CD8-positive, alpha-beta memory T cell (primary cell): ENCODE measurements at places on chromosomes 12 and 14.

DNA sequence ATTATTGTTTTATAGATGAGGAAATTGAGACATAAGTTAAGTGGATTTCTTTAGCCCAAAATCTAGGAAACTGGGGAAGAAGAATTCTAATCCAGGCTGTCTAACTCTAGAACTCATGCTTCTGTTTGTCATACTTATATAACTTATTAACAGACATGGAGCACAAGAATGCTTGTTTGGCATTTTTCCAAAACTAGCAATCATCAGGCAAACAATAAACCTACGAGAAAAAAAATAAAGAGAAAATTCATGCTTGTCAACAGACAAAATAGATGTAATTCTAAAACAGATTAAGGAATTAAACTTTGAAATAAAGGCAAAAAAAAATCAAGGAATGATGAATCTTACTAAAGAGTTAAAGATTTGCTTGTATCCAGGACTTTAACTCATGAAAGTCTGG, 103.1 kb downstream of the METTL25 start:
- no peak for DNase-seq

- DNase-seq: no peak
These were observed 50.1 kb downstream of the PHLDA1 start for GRCh38 chr12:75981247-75982168.

DNA sequence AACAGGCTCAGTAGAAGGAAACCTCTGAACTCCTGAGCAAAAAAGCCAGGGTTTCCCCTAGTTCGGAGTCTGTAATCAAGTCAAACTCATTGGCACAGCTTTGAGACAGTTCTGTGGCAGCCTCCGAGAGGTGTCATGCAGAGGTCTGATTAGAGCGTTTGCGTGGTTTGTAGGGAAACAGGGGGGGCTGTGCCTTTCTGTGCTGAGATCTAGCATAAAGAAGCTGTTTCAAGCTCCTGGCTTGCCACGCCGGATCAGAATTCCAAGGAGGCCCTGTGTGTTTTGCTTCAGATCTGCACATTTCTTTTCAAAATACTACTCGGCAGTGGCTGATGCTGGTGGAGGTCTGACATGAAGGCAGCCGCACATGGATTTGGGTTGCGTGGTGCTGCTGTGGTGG, 1.7 kb downstream of the CABP1 start:
- DNase-seq: no peak

- no peak for DNase-seq
These were observed 49.2 kb upstream of the SLC38A1 start for GRCh38 chr12:46318037-46318436.

DNA sequence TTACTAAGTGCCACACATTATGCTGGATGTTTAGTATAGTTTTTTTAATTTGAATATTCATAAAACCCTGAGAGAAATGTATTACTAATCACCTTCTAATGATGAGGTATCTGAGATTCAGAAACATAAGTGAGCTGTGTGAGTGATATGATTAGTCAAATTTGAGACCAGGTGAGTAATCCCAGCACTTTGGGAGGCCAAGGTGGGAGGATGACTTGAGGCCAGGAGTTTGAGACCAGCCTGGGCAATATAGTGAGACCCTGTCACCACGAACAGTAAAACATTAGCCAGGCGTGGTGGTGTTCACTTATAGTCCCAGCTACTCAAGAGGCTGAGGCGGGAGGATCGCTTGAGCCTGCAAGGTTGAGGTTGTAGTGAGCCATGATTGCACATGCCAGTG, 438.4 kb downstream of the RAD51B start:
- no peak for DNase-seq

DNA sequence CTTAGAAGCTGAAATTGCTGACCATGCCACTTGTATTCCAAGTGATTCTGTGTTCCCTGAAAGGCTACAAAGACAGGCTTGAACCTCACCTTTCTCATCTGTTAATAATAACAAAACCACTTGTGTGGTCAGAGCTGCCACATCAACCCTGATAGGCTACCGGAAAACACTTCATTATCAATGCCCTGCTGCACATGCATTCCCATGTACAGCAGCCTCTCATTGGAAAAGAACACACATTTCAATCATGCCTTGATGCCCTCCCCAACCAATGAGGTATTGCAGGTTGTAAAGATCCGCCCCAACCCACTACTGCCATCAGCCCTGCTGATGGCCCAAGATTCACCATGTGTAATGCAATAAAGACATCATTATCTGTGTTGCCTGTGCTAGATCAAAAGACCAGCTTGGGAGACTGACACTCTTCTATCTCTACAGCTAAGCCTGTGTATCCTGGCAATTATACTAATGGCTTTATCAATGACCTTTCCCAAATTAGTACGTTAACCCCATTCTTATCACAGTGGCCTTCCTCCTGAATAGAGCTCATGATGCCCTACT, 2.8 kb downstream of the GPR19 start:
- no peak for DNase-seq

DNA sequence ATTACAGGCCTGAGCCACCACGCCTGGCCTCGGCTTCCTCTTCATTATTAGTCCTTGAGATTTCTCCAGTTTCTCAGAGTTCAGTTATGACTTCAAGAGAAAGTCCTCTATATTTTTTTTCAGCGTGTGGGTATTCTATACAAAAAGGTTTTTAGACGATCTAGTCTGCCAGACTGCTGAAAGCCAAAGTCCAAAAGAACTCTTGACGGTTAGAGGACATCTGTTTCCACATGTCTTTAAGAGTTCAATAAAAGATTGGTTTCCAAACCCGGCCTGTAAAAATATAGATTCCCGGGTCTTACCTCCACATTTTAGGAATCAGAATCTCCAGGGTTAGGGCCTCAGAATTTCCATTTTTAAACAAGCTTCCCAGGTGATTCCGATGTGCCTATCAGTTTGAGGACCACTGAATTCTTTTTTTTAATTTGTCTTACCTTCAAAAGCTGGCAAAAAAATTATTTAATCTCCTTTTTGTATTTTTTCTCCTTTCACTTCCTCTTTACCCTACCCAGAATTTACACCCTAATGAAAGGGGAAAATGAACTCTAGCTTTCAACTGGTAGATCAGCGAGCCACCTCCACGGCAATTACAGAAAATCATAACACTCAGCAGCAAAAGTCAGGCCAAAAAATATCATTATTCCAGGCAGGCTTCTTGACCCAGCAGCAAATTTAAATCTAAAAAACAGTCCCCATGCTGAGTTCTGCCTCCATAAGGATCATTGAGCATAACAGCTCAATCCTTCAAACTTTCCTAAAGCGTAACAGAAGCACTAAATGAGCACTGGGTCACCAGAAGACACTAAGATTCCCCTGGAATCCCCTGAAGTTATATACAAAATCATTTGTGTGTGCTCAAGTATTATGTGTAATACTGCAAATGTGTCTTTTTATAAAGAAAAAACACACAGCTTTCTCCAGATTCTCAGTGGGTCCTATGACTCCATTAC, 8.7 kb downstream of the NT5DC3 start:
- DNase-seq: no peak

DNA sequence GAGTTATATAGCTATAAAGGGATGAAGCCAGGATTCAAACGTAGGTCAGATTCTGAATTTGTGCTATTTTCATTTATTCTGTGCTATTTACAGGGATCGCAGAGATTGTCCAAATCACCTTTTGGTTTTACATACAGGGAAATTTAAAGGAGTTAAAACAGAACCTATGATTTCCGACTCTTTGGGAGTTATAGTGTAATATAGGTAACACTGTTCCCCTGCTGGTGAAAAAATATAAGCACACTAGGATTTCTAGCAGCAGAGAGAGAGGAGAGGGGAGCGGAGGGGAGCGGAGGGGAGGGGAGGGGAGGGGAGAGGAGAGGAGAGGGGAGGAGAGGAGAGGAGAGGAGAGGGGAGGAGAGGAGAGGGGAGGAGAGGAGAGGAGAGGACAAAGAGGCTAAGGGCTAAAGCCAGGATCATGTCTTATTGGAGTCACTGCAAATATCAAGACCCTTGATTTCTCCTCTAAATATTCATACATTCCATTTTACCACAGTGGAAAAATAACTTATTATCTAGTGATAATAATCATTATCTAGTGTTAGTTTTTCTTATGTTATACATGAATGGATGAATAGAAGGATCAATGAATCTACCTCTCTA, 46.2 kb upstream of the KCNH5 start:
- no peak for DNase-seq

DNA sequence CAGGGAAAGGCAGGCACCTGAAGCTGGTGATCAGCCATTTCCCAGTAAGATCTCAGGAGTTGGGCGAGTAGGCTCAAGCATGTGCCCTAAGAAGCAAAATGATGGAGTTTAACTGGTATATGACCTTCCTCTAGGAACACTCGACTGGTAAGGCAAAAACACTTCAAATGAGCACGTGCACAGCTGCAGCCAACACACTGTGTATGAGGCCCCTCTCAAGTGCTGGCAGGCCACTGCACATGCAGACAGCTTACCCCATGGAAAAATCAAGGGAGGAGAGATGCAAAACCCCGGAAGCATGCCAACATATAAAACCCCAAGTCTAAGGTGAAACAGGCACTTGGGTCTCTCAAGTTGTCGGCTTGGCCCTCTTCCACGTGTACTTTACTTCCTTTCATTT, 39.2 kb downstream of the TTLL5 start:
- DNase-seq: no peak

GRCh38 chr14:102238131-102238530, 66.8 kb downstream of the MOK start:
- DNase-seq: no peak

GRCh38 chr12:55659486-55660385, 23.0 kb downstream of the OR10P1 start:
- no peak for DNase-seq

DNA sequence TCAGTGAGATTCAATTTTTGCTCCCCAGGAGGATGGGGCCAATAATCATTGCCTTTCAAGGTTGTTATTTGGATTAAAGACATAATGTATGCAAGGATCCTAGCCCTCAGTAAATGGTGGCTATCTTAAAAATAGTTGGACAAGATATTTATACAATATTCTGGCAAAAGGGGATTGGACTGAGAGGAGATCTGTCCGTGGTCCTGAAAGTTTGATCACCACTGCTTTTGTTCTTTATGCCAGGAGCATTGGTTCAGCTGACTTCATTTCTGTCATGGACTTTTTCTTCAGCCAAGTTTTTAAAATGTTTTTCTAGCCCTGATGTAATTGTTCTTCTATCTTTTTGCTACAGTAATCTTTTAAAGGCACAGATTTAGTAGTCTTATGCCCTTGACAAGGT, 70.2 kb upstream of the TCL1A start:
- DNase-seq: no peak

- DNase-seq: no peak
These were observed 25.6 kb downstream of the MGAT4C start for GRCh38 chr12:86230516-86231146.

DNA sequence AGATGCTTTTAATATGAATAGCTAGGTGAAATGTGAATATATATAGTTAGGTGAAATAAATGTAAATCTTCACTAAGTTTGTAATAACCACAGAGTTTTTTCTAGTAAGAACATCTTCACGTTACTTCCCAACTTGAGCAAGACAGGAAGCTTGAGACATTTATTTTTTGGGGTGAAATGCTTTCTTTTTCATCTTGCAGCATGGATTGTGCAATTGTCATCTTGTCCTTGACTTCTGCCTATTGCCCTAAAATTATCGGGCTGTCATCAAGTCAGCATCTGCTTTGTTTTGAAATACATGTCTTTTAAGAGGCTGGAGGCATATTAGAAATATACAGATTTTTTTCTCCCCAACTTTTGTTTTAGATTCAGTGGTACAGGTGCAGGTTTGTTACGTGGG, 433.9 kb downstream of the PCNX1 start:
- no peak for DNase-seq

GRCh38 chr12:10119066-10119465, 10.9 kb downstream of the CLEC7A start:
- DNase-seq: no peak

DNA sequence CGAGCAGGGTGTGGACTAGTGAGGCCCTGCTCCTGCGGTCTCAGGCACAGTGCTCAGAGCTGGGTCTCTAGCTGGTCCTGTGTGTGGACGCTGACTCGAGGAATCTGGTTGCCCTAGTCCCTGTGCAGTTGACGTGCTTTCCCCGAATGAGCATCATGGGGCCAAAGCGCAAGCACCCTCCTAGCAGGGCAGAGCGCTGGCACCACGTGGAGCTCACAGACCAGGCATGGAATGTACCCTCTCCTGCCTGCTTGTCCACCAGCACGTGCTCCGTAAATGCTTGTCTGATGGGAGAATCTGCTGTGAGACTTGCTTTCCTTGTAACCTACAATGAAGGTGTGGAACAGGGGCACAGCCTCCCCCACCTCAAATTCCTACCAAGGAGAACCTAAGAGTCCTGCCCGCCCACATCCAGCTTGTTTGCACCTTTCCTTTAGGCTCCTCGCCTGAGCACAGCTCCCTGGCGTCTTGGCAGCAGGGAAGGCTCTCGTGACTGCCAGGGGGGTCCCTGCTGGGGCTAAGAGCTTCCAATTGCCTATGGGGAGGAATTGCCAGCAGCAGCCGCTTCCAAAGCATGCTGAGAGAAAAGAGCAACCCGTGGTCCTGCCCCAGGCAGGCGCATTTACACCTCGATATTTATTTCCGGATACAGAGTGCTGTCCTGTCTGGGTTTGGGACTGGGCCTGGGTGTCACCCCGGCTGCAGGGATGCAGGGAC, 125.0 kb downstream of the PIWIL1 start:
- DNase-seq: no peak

- no peak for DNase-seq
These were observed 6.8 kb upstream of the PSMA6 start for GRCh38 chr14:35285168-35286002.

DNA sequence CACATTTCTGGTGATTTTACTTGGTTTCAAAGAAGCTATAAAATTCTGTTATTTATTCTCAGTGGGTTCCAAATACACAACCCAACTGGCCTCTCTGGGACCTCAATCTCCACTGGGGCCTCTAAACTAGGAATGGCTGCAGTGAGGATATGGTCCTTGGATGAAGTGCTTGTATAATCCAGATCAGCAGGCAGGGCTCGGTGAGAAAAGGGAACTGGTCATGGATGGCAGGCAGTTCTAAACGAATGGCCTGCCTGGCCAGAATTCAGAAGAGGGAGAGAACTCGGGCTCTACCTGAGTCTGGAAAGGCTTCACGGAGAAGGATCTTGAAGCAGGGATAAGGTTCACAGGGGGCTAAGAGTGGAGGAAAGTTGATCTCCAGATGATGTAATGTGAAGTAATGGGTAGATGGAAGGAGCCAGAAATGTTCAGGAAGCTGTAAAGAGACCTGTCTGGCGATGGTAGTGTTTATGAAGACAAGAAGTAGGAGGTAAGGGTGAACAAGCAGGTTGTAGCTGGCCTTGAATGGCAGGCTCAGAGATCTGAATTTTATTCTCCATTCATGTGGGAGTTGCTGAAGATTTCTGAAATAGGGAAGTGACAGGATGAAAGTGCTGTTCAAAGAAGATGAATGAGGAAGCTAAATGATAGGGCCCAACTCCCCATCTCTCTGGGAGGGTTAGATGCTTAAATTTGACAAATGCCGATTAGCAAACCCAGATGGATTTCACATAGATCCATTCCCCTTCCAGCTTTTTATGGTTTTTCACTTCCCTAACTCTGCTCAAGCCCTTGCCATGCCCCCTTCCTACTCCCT, 31.5 kb upstream of the ANO6 start:
- DNase-seq: no peak

- DNase-seq: no peak
These were observed 25.5 kb downstream of the NKX2-8 start for GRCh38 chr14:36556811-36557433.

- DNase-seq: no peak
These were observed 20.7 kb upstream of the NEK9 start for GRCh38 chr14:75147423-75148071.
